OCI-M1 (cell line): ENCODE measurements at places on chromosomes 2 and 18.

- DNase-seq: no peak
Observed at GRCh38 chr2:104702031-104702850, 151.7 kb upstream of the POU3F3 start.

DNA sequence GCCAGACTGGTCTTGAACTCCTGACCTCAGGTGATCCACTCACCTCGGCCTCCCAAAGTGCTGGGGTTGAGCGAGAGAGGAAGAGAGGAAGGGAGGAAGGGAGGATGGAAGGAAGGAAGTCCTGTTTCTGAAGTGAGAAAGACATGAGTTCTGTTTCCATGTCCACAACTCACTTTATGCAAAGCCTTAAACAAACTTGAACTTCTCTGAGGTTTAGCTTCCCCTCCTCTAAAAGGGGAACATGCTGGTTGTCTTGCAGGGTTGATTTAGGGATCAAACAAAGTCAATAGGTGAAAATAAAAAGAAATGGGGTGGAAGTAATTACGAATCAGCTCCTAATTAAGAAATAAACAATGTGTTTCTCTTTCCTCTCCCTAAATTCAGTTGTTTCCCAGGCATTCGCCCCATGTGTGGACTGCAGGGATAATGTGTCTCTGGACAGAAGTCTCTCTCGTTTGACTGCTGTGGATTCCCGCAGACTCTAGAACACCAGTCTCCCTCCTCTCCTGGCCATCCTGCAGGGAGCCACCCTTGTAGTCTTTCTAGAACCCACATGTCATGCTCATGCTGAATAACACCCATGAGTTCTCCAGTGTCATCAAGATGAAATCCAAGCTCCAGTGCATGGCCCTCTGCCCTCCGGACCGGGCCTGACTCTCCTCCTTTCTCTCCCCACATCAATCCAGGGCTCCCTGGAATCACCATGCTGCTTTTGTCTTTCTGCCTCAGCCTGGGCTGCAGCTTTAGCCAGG, 229.3 kb upstream of the TRIB2 start:
- no peak for DNase-seq

DNA sequence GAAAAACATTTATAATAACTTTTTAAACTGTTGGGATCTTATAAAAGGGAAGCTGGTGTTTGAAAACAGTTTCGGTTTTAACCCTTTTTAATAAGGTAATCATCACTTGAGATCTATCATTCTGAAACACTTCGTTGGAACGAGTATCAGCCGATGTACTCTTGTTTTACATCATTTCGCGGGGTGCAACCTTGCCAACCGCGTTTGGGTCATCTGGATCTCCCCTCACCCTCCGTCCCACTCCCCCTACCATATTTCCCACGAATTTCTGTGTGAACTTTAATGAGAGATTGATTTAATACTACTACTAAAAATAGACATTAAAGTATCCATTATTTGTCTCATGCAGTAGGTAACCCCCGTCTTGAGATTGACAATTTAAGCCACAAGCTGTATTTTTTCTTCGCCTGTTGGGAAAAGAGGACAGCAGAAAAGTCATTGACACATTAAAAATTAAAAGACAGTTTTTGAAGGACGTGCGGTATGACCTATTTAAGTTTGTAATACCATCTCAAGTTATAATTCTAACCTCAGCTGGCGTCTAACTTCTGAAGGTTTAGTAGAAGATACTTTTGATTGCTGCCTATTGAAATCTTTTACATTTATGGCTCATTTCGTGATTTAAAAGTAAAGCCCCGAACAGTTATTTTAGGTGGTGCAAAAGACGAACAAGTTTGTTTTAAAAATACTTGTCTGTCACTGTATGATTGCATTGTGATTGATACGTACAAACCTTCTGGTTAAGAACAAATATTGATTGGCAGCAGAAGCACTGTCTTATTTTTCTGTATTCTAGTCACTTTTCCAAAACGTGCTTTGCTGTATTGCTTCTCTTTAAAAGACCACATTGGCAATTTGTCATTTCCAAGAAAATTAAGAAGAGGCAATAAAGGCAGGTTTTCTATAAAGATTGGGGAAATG, 1.5 kb downstream of the CREB1 start:
- peak; percentile 84 for DNase-seq

GRCh38 chr2:70078384-70078783, 8.9 kb upstream of the PCBP1 start:
- peak; percentile 70 for DNase-seq

DNA sequence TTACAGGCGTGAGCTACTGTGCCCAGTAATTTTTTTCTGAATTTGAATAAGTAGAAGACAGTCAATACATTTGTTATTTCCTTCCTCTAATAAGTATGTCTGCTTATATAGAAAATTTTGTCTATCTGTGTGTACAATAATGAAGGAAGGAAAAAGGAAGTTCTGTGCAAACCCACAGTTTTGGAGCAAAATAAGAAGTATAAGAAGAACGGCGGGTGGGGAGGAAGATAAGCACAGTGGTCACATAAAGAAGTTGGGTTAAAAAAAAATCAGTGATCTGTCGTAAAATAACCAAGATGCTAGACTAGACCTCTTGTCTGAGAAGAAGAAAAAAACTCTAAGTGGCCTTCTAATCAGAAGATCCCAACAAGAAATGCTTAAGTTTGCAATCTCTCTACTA, 20.2 kb downstream of the MGAT4A start:
- peak; percentile 78 for DNase-seq

GRCh38 chr18:56891870-56892269, 240.7 kb downstream of the WDR7 start:
- DNase-seq: peak; percentile 32

DNA sequence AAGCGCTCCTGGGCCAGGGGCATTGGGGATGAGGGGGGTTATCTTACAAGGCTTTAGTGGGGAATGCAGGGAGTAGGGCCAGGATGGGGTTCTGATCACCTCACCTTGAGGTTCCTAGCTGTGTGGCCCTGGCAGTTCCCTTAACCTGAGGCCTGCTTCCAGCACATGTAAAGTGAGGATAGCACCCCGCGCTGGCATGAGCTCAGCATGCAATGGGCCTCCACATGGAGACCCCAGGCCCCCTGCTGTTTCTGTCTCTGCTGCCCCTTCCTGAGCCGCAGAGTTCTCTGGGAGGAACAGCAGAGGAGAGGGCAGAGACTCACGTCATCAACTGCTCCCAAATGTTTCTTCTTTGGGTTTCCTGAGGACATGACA, 8.6 kb upstream of the TEX51 start:
- DNase-seq: no peak

DNA sequence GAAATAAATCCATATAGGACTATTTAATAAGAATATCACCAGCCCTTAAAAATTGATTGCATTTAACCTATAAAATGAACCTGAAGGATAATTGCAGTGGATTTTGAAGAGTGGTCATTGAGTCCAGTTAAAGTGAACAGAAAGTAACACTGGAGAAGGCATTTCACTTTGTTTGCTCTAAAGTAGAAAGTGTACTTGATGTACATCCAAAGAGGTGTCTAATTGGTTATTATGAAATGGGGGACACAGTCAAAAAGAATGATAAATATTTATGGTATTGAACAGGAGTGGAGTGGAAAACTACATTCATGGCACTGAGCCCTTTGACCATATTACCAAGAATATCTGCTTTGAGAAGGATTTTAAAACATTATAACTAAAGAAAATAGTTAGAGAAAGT, 28.2 kb upstream of the MAP2 start:
- no peak for DNase-seq

DNA sequence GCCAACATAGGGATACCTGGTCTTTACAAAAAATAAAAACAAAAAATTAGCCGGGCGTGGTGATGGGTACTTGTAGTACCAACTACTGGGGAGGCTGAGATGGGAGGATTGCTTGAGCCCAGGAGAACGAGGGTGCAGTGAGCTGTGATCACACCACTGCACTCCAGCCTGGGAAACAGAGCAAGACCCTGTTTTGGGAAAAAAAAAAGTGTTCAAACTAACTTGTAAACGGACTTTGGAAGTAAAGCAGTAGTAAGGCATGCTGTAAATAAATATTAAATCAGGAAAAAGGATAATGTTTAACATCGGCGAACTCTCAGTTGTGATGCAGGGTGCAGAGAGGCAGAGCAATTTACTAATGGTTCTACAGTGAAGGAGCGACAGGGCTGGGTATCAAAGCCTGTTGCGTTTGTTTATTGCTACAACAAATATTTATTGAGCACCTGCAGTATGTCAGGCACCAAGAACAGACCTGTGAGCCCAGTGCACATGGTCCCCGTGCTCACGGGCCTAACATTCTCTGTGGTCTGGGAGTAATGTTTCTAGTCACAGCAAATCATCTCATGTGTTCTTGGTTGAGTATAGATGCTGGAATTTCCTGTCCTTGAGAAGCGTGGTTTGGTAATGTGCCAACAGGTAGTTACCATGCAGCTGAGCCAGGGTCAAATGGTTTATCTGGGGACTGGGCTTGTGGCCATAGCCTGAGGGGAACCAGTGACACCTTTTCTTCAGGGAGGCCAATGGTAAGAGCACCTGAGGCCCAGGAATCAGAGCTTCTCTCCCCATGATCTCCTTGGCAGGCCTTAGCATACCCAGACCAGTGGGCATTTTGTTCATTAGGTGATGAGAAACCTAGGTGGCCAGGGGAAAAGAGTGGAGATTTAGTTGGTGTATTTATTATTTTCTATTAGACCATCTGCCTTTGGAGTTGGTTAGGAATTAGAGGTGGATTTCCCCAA, 27.9 kb upstream of the GREB1 start:
- DNase-seq: no peak

GRCh38 chr2:6993229-6993640, 76.0 kb downstream of the RNF144A start:
- DNase-seq: no peak

DNA sequence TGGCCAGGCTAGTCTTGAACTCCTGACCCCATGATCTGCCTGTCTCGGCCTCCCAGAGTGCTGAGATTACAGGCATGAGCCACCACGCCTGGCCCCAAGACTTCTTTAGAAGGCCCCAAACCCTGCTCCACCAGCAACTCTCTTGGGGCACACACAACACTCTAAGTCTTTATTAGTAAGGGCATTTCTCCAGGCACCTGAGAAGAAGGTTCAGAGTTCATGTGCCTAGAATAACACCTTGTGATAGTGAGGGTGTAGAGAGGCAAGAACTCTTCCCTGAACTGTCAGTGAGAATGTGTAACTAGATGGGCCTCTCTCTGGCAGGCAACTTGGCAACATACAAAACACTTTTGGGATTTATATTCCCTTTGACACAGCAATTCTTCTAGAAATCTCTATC, 43.8 kb downstream of the SH2D6 start:
- DNase-seq: no peak

- DNase-seq: no peak
Observed at GRCh38 chr2:99680946-99681345, 191.1 kb upstream of the REV1 start.

- no peak for DNase-seq
Observed at GRCh38 chr2:128395640-128396499, 77.2 kb upstream of the HS6ST1 start.

- DNase-seq: peak; percentile 70
Observed at GRCh38 chr18:79506191-79507075, 110.7 kb downstream of the NFATC1 start.
